ENCODE measurements at places on chromosomes 3 and 15.

DNA sequence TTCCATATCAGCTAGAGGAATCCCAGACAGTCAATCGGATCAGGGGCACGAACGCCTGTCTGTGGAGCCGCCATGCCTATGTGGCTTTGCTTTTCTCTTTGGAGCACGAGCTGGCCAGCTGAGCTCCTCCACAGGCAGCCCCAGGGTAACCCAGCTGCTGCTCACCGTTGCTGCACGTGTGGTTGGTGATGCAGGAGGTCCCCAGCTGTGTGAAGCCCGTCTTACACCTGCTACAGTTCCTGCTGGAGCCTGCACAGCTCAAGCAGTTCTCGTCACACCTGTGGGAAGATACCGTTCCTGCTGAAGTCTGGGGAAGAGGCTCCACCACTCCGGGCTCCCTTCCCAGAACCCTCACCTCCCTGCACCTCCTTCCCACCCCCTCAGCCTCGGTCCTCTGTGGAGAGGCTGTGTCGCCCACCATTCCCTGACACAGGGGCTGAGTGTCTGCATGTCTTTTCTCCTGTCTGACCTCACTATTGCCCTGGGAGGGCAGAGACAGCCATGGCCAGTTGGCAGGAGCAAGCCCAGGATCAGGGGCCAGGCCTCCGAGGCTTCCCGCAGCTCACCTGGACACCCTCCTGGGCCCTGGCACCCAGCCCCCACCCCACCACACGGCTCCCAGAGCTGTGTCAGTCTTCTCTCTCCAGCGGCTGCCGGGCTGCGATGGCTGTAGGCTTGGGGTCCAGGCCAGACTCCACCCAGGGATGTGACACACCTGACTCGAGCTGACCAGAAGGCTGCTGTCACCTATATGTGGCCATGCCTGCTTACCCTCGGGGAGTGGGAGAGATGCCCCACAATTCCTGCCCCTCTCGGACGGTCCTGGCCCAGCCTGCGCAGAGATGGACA is 12.2 kb upstream of the SNRPA1 start:
- peak; percentile 40 for DNase-seq

GRCh38 chr3:146156666-146157314 is 4.2 kb downstream of the PLOD2 start:
- DNase-seq = no peak

DNA sequence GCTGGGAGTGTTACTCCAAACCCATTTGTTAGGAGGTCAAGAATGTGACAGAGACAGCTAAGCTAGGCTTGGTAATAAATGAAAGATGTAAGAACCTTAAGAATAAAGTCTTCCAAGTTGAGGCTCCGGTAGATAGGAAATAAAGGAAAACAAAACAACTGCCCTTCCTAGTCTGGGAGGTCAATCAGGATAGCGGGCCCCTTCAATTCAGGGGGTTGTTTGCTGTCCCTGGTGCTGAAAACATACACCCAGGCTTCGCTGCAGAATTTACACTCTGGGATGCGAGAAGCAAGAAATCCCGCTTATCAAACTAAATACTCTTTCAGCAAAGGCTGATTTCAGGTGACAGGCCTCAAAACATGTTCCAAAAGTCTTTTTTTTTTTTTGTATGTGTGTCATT is 393.4 kb downstream of the NTRK3 start:
- DNase-seq = peak; percentile 73

GRCh38 chr15:96162322-96162721 is 168.2 kb upstream of the NR2F2 start:
- DNase-seq = no peak

- DNase-seq = peak; percentile 91
These were observed 7.0 kb upstream of the CD276 start for GRCh38 chr15:73677146-73677607.

DNA sequence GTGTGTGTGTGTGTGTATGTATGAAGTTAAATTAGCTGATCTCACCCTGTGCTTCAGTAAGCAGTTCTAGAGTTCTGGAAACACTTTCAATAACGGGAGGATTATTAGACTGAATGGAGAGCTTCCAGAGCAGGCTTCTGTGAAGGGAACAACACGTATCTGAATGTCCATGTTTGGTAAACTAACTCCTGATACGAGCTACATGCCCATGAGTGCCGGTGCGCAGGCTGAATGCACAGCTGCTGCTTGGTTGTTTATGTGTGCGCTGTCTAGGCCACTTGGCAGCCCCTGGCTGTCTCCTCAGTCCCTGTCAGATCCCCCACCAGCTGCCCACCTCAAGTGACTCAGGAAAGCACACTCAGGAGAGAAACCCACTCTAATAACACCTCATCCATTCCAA is 137.0 kb downstream of the EPHB1 start:
- DNase-seq = no peak

DNA sequence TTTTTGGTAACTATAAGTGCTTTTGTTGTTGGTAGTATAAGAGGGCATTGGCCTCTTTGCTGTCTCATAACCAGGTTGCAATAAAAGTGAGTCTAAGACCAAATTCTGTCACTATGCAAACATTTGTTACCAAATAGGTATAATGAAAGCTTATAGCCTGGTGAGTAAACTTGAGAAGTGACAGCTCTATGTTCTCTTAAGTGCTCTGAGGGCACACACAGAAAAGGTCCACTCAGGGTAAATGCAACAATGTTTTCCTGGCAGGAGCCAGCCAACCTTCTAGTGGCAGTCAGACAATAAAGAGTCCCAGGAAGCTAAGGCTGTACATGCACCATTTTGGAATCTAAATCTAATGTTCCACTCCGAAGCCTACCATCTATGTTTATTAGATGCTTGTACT is 262.1 kb upstream of the TGFBR2 start:
- no peak for DNase-seq

DNA sequence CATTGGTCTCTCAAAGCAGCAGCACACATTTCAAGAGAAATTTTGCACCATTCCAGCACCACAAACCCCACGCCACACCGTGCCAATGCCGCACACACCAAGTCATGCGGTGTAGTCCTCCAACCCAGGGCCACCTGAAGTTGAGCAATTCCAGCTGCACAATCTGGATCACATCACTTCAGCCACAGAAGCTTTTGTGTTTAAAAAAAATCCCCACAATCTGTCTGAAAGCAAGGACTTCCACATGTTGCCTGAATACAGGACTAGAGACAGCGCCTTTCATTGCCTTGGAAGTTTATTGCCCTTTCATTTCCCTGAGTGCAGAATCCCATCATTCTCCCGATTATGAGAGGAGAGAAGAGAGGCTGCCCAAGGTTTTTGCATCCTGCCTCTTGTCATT is 175.6 kb upstream of the BCL6 start:
- no peak for DNase-seq

GRCh38 chr3:59502806-59503205 is 453.0 kb upstream of the CFAP20DC start:
- DNase-seq = no peak

GRCh38 chr3:50423543-50423942 is 64.2 kb upstream of the TMEM115 start:
- DNase-seq = no peak

DNA sequence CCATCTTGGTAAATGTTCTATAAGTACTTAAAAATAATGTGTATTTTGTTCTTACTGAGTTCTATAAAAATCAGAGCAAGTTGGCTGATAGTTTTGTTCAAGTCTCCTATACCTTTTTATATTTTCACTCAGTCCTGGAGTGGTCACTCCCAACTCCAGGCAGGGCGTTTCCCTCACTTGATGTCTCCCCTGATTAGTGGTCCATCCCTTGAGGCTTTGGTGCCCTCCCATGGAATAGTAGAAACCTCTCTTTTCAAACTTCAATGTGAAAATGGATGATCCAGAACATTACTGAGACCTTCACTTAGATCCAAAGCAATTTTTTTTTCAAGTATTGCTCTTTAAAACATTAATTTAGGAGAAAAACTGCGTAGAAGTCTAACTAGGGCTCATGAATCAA is 25.0 kb upstream of the SCN10A start:
- no peak for DNase-seq

GRCh38 chr3:129892857-129893580 is 492 bp downstream of the TMCC1 start:
- DNase-seq = peak; percentile 83

DNA sequence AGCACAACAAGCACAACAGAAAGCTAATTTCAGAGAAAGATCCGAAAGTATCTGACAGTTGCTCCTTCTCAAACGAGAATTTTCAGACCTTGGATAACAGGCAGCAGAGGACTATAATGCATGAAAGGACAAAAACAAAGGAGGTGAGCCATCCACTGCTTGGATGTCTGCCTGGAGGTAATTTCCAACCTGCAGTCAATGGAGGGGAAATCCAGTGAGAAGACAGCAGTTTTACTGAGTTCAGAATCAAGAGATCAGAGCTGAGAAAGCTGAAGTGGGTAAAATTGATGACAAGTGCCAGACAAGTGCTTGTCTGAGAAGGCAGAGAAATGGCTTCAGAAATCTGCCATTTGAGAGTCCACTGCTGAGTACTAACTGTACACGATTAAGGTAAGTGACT is 22.1 kb downstream of the UBE3A start:
- no peak for DNase-seq

DNA sequence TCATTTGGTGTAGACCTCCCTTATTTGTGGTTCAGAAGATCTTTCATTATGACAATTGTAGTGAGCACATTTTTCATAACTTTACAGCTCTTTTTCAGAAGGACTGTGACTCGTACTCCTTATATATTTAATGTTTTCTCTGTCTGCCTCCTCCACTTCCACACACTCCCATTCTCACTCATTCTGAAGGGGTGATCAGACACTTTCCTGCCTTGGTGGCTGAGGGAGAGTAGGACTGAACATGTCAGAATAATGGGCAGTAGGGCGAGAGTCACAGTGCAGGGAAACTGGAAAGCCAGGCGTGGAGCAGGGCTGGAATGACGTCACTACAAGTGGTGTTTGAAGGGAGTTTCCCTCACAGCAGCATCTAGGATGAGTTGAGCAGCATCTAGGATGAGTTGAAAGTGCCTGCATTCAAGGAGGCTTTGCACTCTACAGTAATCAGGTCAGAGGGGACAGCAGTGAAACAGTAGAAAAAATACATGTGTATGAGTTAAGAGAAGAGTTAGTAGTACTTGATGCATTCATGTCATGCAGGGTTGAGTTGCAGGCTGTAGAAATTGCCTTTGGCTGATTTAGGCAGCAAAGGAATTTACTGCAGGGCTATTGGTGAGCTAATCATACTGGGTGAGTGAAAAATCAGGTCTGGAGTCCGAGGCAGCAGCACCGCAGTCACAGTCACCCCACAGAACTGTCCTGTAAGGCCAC is 36.3 kb upstream of the FBXL22 start:
- no peak for DNase-seq

GRCh38 chr15:38768970-38769369 is 204.4 kb upstream of the RASGRP1 start:
- DNase-seq = peak; percentile 81

GRCh38 chr15:49085696-49086459 is 39.6 kb upstream of the SECISBP2L start:
- DNase-seq = no peak

- DNase-seq = no peak
These were observed 51.6 kb upstream of the TCF12 start for GRCh38 chr15:56866803-56867202.

DNA sequence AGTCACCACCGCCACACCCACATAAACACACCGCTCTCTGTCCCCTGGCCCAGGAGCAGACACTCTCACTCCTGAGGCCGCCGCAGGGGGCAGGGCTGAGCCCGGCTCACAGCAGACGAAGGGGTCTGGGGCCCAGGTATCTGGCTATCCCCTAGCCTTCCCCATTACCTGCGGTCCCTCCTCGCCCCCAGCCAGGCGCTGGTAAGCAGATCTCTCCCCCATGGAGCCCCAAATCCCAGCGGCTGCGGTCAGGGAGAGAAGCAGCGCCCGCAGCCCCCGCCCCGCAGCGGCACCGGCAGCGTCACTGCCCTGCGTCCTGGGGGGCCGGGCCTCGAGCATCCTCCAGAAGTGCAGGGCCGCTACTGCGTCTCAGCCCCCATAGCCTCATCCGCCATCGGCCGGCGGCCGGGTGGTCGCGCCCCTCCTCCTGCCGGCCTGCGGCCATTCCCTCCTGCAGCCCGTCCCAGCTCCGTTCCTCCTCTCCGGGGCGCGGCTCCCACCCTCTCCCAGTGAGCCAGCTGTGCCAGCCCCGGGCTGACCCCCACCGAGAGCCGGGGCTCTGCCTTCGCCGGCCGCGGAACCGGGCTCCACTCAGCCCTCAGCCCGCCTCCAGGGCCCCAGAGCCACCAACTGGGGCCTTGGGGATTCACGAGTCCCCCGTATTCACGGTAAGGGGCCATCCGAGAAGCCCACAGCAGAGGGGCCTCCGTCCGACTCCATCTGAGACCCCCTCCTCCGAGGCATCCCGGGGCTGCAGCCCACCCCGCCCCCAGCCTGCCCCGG is 13.1 kb downstream of the TNK2 start:
- DNase-seq = peak; percentile 84

DNA sequence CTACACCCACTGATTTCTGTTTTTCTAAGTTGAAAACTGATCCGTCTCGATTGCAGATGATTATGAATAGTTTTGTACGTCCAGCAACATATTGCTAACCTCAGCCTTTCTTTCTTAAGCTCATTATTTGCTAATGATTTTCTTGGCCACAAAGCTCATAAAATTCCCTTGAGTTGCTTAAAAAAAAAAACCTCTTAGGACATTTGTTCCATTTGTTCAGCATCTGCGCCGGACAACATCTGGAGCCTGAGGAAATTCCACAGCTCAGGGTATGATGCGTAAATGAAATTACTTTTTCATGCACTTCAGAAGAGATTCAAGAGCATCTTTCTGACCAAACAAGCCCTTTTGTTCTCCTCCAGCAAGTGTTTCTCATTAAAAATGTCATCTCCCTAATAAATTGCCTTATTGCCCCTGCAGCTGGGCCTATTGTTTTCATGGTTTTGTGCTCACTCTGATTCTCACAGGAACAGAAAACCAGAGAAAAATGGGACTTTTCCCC is 249.1 kb upstream of the MCTP2 start:
- DNase-seq = no peak

DNA sequence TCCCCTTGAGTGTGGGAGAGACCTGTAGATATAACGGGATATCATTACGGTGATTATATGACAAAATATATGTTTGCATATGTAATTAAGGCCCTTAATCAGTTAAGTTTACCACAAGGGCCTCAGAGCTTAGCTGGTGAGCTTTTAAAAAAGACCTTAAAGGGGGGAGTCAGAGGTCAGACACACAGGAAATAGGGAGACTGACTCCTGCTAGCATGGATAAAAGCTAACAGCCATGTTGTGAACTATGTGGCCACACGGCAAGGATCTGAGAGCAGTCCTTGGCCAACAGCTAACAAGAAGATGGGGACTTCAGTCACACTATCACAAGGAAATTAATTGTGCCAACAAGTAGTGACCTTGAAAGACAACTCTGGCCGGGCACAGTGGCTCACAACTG is 3.1 kb downstream of the STAG1 start:
- no peak for DNase-seq

GRCh38 chr3:161268601-161269000 is 47.5 kb downstream of the NMD3 start:
- no peak for DNase-seq

GRCh38 chr3:153614563-153614962 is 452.5 kb downstream of the RAP2B start:
- DNase-seq = no peak

- no peak for DNase-seq
These were observed 323.8 kb downstream of the GBE1 start for GRCh38 chr3:81437683-81438082.

GRCh38 chr3:126100634-126101301 is 16.8 kb upstream of the SLC41A3 start:
- DNase-seq = no peak
